ENCODE measurements at places on chromosomes 1 and 21.

DNA sequence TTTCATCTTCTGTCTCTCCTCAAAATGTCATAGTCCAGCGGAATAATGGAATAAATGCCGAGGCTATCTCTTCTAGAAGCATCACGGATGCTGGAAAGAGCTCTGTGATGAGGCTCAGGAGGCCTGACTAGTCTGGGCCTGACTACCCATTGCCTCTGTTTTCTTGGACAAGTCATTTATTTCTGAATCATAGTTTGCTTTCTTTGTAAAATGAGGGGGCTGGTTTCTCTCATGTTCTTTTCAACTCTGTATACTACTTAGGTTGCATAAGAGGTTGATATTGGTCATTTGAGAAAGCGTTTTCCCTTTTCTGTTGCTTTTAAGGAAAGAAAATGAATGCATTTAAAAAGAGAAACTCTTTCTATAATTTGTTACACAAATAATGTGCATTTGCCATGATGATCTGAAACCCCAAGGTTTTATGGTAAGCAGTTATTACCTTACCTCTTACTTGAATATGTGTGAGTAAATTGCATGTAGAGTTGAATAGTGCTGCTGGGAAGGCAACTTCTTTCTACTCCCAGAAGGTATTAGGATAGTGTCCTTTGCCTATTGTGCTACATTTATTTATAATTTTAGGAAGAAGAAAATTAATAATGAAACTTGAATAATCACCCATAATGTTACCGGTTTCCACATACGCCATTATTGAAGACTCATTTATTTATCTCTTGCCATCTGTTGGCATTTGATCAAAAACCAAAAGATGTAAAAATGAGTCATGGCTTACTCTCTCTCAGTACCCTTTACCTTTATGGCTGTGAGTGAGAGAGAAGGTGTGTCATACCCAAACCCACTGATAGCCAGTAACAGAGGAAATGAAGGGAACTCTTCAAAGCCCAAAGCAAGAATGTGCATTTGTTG, 179.1 kb downstream of the FASLG start:
- no peak for DNase-seq

DNA sequence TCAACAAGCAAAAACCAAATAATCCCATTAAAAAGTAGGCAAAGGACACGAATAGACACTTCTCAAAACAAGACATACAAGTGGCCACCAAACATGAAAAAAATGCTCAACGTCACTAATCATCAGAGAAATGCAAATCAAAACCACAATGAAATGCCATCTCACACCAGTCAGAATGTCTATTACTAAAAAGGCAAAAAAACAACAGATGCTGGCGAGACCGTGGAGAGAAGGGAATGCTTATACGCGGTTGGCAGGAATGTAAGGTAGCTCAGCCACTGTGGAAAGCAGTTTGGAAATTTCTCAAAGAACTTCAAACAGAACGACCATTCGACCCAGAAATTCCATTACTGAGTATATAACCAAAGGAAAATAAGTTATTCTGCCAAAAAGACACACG, 145.1 kb upstream of the EDN2 start:
- DNase-seq = no peak

GRCh38 chr1:226966683-226967082, 26.6 kb downstream of the COQ8A start:
- no peak for DNase-seq

- DNase-seq = no peak
These were observed 771 bp downstream of the PACC1 start for GRCh38 chr1:212413902-212414327.

- DNase-seq = no peak
These were observed 1057.9 kb downstream of the AMY1C start for GRCh38 chr1:104807590-104807989.

GRCh38 chr21:17414766-17415165, 98.1 kb upstream of the CXADR start:
- peak; percentile 18 for DNase-seq

DNA sequence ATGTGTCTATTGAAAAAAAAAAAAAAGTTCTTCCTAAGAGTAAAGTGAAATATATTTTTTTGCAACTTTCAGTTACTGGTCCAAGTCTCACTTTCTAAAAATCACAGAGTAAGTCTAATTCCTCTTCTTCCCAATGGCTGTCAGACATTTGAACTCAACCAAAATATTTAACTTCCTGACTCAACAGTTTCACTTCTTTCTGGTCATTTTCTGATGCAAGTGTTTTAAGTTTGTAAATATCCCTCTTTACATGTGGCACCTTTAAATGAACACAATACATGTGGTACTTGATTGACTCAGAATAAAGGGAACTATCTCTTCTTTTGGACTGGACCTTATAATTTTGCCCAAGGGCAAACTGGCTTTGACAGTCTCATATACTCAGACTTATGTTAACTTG, 76.7 kb downstream of the ASH1L start:
- DNase-seq = no peak

GRCh38 chr21:43961382-43961909, 50.7 kb upstream of the TRAPPC10 start:
- DNase-seq = no peak

- DNase-seq = no peak
These were observed 55.3 kb upstream of the SIM2 start for GRCh38 chr21:36643374-36644250.

DNA sequence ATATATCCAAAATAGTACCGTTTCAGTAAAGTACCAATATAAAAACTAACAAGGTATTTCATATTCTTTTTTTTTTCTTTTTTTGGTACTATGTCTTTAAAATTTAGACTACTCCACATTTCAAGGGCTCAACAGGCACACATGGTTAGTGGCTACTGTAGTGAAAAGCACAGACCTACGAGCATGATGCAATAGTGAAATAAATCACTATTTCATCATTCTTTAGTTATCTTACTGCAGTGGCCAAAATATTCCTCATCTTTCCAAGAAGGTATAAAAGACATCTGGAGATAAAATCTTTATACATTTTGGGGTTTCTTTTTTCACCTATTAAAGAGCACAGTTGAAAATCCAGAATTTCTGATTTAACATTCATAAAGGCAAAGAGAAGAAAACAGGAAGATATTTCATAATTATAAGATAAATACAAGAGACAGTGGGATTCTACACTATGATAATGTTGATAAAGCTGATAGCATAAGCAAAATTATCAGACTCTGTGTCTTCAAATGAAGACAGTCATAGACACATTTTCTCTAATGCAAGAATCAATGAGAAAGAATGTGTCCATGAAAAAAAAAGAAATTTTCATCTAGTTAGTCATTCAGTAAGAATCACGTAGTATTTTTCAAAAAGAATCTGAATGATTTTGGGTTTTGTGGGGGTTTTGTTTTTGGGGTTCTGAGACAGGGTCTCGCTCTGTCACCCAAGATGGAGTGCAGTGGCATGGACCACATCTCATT, 41.9 kb downstream of the CEP170 start:
- no peak for DNase-seq

DNA sequence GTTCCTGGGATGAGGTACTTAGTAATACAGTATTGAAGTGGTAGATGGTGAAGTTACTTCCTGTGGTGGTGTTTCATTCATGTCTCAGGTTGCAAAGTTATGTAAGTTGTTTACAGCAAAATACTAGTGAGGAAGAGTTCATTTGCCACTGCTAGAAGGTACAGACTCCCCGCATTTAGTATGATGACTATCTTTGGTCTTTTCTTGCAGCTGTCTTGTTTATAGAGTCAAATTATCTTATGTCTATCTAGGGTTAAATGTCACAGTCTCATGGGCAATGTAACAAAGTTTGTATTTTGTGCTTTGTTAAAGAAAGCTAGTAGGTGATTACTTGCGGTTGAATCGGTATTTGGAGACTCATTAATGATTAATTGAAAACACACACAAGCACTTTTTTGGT, 50.2 kb downstream of the LRRC8D start:
- DNase-seq = no peak

GRCh38 chr1:103156966-103157365, 48.6 kb upstream of the COL11A1 start:
- no peak for DNase-seq

- no peak for DNase-seq
These were observed 14.1 kb downstream of the LDLRAP1 start for GRCh38 chr1:25557543-25557942.

DNA sequence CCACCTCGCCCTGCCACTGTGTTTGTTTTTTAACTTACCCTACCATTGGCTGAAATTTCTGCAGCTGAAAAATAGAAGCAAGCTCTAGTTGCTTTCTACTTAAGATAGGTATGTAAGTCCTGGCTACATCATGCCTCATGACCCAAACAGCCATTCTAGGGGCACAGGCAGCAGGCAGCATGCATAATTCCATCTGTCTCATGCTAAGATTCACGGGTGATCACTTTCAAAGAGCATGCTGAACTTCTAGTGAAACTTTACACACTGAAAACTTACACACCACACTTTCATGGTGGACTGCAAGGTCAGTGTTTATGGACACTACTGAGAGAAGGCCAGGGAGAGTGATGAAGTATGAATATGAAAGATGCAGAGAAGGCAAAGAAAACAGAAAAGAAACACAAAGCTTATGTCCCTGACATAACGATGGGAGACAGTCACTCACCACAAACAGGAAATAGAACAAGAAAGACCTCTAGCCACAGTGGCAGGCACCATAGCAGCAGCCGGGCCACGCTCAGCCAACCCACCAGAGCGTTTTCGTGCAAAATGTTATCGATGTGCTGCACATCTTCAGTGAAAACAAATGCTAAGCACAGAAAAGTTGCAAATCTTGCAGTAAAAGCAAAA, 102.3 kb upstream of the TIAM1 start:
- no peak for DNase-seq

DNA sequence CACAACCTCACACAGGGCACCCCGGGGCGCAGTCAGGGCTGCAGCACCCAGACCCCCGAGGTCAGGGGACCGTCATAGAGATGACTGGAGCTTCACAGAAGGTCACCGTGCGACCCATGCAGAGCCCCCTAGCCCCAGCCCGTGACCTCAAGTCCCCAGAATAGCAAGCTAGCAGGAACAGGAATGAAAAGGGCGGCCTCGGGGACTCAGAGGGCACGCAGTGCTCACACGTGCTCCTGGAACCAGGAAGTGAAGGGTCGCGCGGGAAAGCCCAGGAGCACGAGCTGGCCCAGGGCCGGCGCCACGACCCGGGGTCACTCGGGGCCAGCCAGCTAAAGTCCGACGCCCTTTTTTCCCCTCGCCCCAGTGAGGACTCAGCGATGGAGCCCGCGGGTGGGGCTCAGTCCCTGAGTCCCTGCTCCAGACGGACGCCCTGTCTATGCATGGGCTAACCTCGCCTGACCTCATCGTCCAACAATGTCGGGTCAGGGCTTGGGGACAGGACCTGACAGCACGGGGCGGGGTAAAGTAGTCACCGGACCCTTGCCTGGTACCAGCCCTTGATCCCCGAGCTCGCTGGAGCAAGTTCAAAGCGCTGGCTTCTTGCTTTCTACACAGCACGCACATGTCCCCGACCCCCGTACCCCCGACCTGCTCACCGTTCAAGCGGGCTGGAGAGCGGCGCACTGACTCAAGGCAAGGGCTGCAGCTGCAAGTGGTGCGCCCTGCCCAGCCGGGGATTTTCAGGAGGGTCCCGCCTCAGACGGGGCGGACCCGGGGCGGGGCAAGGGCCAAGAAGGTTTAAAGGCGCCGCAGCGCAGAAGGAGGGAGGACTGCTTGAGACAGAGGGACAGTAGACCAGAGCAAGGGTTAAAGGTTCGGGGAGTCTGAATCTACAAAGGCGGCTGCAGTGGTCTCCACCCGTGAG, at the start of gene TAGLN2:
TSS of gene TAGLN2 (minus strand) at position 717 of the 928 bp plus-strand sequence. CDS start 4,998 bp downstream, outside the sequence.
- DNase-seq = peak; percentile 78

- no peak for DNase-seq
These were observed 10.1 kb upstream of the SAMD11 start for GRCh38 chr1:913491-914130.

GRCh38 chr21:31837618-31838390, 35.0 kb upstream of the HUNK start:
- peak; percentile 2 for DNase-seq

- no peak for DNase-seq
These were observed 79.5 kb upstream of the PALMD start for GRCh38 chr1:99566290-99567021.

- no peak for DNase-seq
These were observed 373.7 kb upstream of the C1orf174 start for GRCh38 chr1:4273747-4274146.

- no peak for DNase-seq
These were observed 86.1 kb downstream of the PRKAB2 start for GRCh38 chr1:147086129-147086528.

GRCh38 chr1:227033880-227034279, 93.8 kb downstream of the COQ8A start:
- no peak for DNase-seq

DNA sequence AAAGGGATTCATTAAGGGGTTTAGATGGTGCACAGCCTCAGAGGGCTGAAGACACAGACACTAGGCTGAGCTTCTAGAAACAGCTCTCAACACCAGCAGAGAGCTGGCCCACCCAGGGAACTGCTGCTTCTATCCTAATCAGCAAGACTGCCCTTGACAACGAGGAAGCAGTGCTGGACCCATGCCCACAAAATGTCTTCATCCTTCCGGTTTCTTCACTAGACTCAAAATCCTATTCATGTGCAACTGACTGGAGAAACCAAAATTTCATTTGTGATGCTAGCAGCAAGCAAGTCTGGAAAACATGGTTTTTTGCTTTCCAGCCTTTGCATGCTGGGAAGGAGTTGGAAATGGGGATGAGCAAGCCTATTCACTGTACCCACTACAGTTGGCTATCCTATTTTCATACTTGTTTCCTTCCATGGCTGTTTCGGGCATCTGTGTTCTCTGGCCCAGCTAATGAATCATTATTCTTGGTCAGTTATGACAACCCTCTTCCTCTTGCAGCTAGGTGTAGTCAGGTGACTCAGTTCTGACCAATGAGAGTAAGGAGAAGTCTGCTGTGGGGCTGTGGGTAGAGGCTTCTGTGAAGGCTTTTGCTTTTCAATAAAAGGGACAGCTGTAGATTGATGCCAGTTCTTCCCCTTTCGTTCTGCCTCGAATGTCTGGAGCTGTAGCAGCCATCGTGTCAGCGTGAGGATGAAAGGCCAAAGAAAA, 14.6 kb upstream of the TMEM61 start:
- DNase-seq = no peak

DNA sequence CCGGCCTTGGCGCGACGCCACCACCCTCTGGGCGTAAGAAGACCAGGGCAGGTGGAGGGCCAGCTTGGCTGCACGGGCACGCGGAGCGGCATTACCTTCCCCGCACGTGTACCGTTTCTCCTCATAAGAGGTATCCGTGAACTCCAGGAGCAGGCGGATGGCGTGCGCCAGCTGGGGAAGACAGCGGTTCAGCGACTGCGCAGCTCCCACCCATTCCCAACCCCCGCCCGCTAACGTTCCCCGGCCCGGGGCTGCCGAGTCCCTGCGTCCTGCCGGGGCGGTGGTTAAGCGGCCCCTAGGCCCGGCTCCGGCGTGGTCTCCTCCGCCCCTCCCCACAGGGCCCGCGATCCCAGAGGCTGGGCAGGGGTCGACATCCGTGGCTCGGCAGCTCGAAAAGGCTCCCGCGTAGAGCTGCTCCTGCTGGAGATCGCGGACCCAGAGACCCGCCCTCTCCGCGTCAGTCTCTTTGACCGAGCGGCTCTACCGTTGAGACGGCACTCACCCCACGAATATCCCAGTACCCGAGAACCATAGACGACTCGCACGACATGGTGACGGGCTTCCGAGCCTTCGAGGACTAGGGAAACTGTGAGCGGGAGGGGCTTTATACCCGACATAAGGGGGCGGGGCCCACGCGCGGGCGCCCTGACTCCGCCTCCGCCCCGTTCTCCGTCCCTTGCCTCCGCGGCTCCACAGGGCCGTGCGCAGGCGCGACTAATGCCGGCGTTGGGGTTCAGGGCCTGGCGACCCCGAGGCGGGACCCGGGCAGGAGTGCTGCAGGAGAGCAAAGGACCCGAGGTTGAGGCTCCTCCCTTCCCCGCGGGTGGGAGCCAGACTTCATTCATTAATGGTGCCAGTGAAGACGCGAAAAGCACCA, 862 bp downstream of the GSTM3 start:
- peak; percentile 70 for DNase-seq

GRCh38 chr1:10602936-10603335, 128.2 kb downstream of the PEX14 start:
- DNase-seq = no peak
